ENCODE measurements at places on chromosomes 4 and X.

- DNase-seq: peak; percentile 47
Observed at GRCh38 chrX:51802917-51803688, 59.9 kb downstream of the GSPT2 start.

DNA sequence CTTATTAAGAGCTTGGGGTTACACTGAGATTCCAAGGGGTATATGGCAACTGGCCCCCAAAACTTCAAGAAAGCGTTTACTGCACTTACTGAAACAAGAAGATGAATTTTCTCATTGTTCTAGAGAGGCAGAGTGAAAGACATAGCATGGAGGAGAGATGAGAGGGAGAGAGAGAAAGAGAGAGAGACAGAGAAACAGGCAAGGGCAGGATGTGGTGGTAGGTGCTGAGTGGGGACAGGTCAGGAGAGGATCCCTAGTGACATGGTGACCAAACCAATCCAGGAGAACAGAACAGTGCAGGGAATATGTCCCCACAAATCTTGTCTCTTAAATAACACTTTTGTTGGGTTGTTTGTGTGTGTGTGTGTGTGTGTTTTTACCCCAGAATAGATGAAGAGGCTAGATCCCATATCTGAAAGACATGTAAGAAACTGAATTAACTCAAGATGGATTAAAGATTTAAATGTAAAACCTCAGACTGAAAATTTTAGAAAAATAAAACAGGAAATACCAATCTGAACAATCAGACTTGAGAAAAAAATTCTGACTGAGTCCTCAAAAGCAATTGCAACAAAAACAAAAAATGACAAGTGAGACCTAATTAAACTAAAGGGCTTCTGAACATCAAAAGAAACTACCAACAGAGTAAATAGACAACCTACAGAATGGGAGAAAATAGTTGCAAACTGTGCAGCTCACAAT lies 202.2 kb downstream of the QDPR start:
- no peak for DNase-seq

DNA sequence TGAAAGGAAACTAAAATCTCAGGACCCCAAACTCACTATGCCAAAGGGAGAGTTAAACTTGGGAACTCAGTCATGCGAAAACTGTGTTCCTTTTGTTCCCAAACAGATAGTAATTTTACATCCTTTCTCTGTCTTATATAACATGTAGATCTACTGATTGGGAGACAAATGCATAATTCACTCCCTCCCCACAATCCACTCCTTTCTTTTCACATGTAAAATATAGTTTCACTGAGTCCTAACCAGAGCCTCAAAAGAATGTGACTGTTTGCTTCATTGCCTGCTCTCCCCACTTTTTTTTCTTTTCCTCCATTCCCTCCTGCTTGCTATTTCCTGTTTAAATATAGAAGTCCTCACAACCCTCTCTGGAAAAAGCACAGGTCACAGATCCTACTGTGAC lies 699.3 kb upstream of the ADGRL3 start:
- no peak for DNase-seq

DNA sequence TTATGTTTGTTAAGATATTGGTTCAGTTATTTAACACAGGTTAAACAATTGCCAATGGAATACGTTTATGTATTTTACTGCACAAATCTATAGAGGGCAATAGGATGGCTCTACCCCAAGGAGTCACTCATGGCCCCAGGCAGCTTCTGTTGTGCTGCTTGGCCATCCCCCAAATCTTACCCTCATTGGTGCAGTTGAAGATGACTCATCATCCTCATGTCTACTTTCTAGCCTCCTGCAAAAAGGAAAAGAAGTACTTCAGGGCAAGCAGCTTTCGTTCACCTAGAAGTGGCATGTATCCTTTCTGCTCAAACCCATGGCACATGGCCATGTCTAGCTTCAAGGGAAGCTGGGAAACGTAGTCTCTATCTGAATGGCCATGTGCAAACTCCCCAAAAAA lies 14.2 kb downstream of the PHOX2B start:
- no peak for DNase-seq

GRCh38 chr4:84085986-84086385 lies 413.1 kb downstream of the NKX6-1 start:
- no peak for DNase-seq

DNA sequence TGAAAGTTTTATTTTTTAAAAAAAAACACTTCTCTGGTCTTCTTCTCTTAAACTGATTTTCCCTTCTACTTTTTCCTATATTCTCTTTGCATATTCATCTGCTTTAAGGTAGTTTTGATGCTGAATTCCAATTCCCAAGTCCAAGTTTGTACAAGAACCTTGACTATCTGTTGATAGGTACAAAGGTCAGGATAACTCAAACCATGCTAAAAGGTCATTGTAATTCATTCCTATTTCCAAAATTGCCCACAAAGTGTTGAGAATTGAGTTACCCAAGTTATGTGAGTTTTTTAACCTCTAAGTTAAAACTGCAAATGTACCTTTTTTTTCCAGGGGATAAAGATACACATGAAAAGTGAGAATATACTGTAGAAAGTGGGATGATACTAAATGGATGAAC lies 46.1 kb upstream of the TMEM192 start:
- no peak for DNase-seq

GRCh38 chrX:66203114-66203513 lies 39.1 kb downstream of the HEPH start:
- no peak for DNase-seq

- DNase-seq: no peak
Observed at GRCh38 chr4:47640911-47641310, 155.8 kb downstream of the ATP10D start.

DNA sequence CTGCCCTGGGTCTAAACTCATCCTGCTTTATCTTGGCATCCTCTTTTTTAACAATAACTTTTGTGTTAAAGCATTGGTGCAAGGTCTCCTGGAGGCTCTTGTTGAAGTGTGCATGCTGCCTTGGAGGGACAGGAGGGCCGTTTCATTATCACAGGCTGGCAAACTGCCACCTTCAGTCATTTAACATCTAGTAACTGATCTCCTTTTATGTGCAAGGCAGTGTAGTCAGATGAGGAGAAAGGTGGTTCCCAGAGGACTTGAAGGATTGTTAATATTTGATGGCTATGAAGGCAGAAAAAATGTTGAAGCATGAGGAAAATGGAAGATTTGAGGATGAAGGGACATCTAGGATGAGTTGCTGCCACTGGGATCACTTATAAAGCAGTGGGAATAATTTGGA lies 439.4 kb downstream of the RAPGEF2 start:
- no peak for DNase-seq

All from stimulated activated CD8-positive, alpha-beta memory T cell treated with anti-CD3 and anti-CD28 coated beads, Interleukin-7, amount 100 ng/mL, for 48 hours (primary cell).